NAMALWA (cell line): ENCODE measurements at places on chromosomes 6 and 20.

DNA sequence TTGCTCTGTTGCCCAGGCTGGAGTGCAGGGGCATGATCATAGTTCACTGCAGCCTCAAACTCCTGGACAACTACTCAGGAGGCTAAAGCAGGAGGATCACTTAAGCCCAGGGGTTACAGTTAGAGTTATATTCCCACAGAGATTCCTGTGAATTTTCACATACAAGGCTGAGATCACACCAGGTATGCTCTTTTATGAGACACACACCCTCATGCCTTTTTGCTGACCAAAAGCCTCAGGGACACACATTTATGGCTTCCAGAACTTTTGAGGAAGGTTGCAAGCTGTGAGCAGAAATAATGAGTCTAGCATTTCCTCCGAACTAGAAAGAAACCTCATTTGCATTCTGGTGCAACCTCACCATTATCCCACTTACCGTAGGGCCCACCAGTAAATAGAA is 370.5 kb upstream of the ARID1B start:
- DNase-seq = no peak

DNA sequence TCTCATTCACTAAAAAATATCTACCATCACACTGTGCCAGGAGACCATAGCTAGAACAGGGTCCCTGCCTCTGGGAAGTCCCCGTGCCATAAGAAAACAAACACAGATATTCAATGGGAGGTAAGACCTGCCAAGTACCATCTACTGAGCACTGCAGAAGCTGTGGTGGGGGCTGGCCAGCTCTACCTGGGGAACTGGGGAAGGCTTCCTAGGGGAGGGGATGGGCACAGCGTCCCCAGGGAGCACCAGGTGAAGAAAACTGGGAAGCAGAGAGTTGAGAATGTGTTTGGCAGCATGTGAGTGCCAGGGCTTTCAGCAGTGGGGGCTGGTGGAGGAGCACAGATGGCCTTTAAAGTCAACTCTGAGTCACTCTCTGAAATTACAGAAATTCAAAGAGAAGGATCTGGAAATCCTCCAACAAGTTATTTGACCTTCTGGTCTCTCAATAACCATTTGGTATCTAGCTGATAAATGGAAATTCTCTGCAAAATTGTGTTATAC is 85.2 kb downstream of the SHLD1 start:
- no peak for DNase-seq

DNA sequence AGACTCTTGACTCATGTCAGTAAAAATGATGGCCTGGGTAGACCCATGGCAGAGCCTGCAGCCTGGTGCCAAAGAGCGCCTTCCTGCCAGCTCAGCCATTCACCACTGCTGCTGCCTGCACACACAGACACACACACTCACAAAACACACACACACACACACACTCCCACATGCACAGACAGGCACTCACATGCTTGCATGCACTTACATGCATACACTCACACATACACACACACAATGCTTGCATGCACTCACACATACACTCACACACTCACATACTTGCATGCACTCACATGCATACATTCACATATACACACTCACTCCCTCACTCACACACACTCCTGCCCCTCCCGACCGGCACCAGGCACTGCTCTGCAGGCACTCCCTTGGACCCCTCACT is 18.0 kb upstream of the SYNDIG1 start:
- no peak for DNase-seq

DNA sequence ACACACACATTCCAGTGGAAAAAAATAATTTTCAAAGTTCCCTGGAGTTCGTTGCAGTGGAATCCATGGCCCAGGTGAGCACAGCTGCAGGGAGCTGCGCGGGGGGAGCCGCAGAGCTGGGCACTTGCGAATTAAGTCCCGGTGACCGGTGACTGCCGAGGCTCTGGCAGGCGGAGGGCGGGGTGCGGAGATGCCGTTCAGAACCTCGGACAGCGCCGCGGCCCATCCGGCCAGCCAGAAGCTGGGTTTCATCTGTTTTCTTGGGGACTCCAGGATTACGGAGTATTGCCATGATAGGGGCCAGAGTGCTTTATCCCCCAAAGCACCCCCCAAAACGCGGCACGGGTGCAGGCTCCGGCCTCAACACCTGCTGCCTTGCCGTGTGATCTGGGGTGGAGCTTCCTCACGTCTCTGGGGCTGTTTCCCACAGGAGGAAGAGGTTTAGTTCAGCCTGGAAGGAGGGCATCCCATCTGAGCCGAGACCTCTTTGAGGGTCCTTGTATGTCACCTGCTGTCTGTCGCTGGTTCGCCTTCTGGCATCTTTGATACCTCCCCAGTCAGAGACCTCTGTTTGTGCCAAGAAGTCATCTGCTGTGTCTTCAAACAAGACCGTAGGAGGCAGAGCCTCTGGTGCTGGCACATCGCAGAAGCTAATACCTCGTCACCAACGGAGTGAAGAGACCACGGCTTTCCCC is 99.4 kb downstream of the YTHDF1 start:
- no peak for DNase-seq

DNA sequence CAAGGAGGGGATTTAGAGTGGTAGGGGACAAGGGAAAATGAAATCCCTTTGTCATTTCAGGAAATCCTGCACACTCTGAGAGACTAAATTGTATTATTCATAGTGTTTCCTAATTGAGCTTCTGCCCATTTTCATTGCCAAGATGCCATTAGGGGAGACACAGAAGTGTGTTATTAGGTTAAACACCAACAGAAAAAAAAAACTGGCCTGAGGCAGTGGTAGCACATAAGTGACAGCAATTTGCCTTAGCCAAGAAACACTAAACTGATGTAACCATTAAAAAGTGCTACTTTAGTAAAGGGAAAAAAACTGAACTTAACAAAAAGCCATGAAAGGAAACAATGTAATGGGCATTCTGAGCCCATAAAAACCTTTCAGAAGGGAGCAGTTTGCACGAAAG is 270.5 kb upstream of the PLN start:
- no peak for DNase-seq

- DNase-seq = no peak
These were observed 859.7 kb upstream of the ADGRB3 start for GRCh38 chr6:67775333-67775732.

DNA sequence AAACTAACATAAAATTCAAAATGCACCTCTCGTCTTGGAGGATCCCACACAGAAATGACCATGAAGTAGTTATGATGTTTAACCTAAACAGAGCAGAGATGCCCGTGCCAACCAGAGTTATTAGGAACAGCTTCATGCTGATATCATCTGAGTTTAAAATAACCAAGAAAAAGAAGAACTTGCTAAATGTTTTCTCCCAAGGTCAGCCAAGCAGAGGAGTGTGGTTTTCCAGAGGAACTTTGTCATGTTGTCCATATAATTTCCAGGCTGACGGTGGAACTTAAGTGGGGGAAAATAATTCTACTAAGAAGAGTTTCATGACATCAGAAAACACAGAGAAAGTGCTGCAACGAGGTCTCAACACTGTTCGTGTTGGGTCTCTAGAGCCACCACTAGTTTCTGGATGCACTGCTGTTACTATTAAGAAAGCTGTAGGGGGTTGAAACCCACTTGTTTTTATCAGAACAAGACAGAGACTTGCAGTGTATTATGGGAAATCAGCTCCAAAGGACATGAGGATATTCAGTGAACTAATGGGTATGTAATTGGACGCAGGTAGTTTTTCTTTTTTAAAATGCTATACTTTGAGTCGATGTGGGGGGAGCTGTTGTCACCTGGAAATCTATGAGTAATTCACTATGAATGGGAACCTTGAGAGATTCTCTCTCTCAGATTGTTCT is 5.2 kb downstream of the AGPAT4 start:
- no peak for DNase-seq

DNA sequence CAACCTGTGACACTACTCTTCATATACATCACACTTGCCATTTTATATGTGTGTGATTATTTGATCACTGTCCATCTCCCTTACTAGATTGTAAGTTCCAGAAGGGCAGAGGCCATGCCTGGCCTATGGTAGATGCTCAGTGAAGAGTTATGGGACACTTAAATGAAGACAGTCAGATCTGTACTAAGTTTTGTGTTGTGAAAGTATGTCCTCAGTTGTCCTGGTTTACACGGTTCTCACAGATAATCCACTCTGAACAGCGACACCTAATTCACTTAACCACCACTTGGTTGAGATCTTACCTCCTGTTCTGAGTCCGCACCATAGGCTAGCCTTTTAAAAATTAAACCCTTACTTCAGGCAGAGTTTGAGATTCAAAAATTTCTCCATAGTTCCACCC is 434.1 kb upstream of the SOX4 start:
- no peak for DNase-seq

GRCh38 chr6:26284537-26285142 is 80.4 kb upstream of the BTN3A2 start:
- DNase-seq = peak; percentile 86

DNA sequence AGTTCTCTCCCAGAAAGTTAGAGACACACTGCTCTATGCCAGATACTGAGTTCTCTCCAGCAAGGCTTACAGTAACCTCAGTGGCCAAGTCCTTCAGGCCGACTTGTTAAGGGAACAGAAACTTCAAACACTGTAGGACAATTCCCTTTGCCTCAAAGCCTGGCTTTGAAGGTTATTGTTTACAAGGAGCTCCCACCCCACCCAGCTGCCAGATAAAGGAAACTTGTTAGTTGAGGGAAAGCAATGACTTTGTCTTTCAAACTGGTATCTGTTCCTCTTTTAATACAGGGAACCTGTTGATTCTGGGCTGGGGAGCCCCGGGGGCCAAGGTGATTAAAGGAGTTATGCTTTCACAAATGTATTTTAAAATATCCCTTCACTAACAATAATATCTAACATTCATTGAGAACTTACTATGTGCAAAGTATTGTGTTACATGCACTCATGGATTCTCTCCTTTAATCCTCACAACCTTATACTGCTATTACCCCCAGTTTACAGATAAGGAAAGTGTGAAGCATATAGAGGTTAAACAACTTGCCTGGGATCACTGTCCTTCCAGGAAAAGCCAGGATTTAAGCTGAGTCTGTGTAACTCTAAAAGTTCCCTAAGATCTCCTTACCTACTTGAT is 27.6 kb upstream of the CDKN1A start:
- peak; percentile 76 for DNase-seq

GRCh38 chr6:148867862-148868261 is 121.0 kb downstream of the UST start:
- DNase-seq = no peak

DNA sequence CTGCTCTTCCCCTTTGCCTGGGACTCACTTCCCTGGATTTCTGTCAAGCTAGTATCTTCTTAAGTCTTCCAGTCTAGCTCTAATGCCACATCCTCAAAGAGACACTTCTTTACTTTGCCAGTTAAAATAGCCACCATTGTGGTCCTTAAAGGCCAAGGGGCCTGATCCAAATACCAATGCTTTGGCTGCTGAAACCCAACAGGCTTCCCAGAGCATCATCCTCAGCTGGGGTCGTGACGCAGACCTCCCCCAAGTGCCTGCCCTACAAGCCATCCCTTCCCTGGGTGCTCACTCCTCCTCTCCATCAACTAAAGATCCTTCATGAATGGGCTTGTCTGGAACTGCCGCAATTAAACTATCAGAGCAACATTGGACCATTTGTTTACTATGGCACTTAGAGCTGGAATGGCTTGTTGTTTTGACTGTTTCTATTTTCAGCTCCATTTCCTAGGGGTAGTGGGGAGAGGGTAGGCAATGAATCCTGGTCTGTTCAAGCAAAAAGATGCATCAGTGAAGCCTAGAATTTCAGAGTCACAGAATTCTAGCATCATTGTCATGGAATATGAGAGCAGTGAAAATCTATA is 79.6 kb upstream of the SIRPA start:
- no peak for DNase-seq

- DNase-seq = no peak
These were observed 135.8 kb downstream of the PXDC1 start for GRCh38 chr6:3615391-3616380.

DNA sequence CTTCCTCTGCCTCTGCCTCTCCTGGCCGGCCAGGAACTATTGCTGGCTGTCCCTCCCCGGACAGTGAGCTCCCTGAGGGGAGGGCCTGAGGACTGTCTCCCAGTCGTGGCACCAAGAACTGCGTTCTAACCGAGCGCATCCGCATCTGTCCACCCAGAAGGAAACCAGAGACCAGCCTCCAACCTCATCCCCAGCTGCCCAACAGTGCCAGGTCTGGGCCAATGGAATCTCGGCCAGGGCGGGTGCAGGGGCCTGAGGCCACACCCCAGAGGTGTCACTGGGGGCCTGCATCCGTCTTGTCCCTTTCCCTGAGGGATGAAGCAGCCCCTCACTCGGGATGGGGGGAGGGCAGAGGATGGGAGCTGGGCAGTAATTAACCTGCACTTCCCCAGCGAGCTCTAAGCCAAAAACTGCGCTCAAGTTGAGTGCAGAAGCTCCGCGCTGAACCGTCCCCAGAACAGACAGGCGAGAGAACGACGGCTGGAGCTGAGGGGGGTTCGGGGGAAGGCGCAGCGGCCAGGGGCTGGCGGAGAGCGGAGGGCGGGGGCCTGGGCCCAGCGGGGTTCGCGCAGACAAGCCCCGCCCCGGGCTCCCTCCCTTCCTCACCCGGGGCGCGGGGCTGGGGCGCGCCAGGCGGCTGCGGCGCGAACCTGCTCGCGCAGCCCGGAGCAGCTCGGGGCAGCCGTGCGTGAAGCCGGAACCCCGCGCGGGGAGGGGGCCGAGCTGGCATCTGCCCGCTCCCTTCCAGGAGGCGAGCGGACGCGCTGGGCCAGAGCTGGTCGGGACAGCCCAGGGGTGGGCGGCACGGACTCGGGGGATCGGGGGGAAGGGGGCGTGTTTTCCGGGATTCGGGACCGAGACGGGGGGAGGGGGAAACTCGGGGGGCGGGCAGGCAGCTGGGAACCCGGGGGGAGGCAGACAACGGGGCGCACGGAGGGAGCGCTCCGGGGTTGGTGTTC is 1.4 kb downstream of the TFEB start:
- peak; percentile 93 for DNase-seq

- no peak for DNase-seq
These were observed 144.5 kb upstream of the MCHR2 start for GRCh38 chr6:100138346-100139022.

- no peak for DNase-seq
These were observed 526.1 kb upstream of the SPTLC3 start for GRCh38 chr20:12482661-12483060.

- DNase-seq = no peak
These were observed 11.5 kb downstream of the FOXC1 start for GRCh38 chr6:1621070-1621701.

- DNase-seq = no peak
These were observed 31.4 kb upstream of the SEC63 start for GRCh38 chr6:107989166-107990094.

GRCh38 chr6:125481056-125481455 is 179.3 kb upstream of the HDDC2 start:
- no peak for DNase-seq

GRCh38 chr6:135209803-135210202 is 28.7 kb downstream of the MYB start:
- no peak for DNase-seq

GRCh38 chr6:111759836-111760785 is 113.1 kb downstream of the FYN start:
- DNase-seq = no peak

- no peak for DNase-seq
These were observed 365.7 kb upstream of the EPHA7 start for GRCh38 chr6:93784794-93785693.
